ENCODE measurements at places on chromosomes 3 and 15.
A peak's percentile ranks its signal among the peaks of the same experiment; 100 is the strongest.

- DNase-seq = no peak
These were observed 11.6 kb upstream of the ACAN start for GRCh38 chr15:88791637-88792036.

GRCh38 chr15:35546511-35547381 lies 781 bp upstream of the DPH6 start:
- no peak for DNase-seq

GRCh38 chr3:128879991-128880390 lies 571 bp downstream of the ACAD9 start:
- no peak for DNase-seq

GRCh38 chr3:49668861-49669260 lies 5.3 kb upstream of the APEH start:
- no peak for DNase-seq

- DNase-seq = no peak
These were observed 3.0 kb downstream of the BBX start for GRCh38 chr3:107525644-107526305.

GRCh38 chr3:148493631-148494030 lies 204.1 kb upstream of the AGTR1 start:
- DNase-seq = no peak

GRCh38 chr3:174776123-174776522 lies 83.0 kb upstream of the NAALADL2 start:
- DNase-seq = no peak

DNA sequence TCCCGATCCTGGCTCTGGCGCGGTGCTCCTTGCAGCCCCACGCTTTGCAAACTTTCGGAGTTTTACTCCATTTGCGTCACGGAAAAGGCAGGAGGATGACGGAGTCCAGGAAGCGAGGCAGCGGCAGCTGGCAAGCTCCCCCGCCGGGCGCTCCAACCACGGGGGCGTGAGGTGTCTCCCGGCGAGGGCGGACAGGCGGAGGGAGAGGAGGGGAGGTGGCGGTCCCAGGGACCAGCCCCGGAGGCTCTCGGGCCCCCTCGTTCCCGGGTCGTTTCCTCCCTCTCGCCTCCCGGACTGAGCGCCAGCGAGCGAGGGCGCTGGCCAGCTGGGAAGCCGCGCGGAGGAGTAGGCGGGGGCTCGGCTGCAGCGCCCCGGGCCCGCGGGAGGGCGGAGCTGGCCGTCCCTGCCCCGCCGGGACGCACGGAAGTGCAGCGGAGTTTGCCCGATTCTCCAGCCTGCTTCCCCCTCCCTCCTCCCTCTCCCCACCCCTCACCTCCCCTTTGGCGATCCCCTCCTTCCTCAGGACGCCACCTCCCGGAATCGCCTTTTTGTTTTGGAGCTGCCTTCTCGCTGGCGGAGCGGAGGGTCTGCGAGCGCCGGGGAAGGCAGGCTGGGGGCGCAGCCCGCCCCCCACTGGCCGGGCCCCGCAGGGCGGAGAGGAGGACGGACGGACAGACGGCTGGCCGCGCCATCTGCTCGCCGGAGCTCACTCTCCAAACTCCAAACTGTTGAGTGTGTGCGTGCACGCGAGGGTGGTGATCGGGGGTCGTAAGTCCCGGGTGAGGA lies at the start of gene SNX33:
Gene SNX33, plus strand, starts transcription at position 543 of the 786 bp plus-strand sequence. CDS start 1,191 bp downstream, outside the sequence.
- peak; percentile 17 for DNase-seq

DNA sequence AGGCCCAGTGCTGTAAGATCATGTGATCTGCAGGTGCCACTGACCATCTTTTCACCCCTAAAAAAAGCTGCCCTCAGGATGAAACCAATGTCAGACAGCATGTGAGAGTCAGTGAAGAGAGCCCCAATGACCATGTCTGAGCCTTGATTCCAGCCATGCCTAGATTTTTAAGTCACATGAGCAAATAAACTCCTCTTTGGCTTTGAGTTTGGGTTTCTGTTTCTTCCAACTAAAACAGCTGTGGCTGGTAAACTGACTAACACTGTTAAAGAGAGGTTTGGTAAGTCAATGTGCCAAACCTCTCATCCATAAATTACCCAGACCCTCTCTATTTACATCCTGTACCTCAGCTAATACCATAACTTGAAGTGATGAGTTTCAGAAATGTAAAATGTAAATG lies 8.3 kb downstream of the MYO5A start:
- no peak for DNase-seq

- no peak for DNase-seq
These were observed 12.8 kb downstream of the HRG start for GRCh38 chr3:186678604-186679003.

- no peak for DNase-seq
These were observed 423.4 kb upstream of the UBE2E2 start for GRCh38 chr3:22779737-22780136.

- DNase-seq = no peak
These were observed 210.5 kb downstream of the DOCK3 start for GRCh38 chr3:50885070-50885850.

DNA sequence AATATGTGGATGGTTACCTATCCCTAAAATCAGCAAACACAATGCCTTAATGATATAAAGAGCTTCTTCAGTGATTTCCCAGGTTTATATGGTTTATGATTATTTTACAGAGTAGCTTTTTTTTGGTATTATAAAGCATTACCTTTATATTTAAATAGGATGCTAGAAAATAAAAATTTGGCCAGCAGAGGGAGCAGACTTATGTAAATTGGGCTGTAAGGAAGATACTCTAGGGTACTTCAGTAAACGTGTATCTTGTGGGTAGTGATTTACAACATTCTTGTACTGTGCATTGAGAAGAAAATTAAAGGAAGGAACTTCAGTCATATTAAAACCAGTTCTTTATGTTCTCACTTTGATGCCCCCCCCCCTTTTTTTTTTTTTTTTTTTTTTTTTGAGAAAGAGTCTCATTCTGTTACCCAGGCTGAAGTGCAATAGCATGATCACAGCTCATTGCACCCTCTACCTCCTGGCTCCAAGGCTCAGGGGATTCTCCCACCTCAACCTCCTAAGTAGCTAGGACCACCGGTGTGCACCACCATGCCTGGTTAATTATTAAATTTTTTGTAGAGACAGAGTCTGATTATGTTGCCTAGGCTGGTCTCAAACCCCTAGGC lies 167.9 kb downstream of the BBX start:
- DNase-seq = no peak

DNA sequence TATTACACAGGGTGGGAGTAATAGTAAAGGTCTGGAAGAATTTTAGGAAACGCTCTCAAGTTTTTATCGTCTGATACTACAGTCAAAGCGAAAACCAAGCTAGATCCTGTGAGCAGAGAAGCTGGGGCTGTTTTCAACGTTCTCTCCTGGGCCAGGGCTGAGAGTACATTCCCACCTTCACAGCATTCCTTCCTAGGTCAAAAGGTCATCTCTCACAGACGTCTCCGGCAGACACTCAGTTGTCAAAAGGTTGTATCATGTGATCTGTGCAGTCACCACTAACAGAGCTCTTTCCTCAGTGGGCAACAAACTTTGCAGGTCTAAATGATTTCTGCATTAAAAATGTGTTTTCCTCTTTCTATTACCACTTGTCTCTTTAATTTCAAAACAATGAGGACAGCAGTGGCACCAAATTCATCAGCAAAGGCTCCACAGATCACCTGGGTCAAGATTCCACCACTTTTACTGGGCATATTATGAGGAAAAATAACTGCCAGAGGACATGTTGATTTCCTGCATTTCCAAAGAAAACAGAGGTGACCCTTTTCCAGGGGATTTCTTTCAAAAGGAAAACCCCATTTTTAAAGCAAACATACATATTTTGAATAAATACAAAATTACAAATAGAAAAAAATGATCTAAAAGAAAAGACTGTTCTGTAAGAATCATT lies 41.9 kb downstream of the MEIS2 start:
- DNase-seq = no peak

GRCh38 chr15:34786206-34786605 lies 9.1 kb downstream of the ACTC1 start:
- no peak for DNase-seq

DNA sequence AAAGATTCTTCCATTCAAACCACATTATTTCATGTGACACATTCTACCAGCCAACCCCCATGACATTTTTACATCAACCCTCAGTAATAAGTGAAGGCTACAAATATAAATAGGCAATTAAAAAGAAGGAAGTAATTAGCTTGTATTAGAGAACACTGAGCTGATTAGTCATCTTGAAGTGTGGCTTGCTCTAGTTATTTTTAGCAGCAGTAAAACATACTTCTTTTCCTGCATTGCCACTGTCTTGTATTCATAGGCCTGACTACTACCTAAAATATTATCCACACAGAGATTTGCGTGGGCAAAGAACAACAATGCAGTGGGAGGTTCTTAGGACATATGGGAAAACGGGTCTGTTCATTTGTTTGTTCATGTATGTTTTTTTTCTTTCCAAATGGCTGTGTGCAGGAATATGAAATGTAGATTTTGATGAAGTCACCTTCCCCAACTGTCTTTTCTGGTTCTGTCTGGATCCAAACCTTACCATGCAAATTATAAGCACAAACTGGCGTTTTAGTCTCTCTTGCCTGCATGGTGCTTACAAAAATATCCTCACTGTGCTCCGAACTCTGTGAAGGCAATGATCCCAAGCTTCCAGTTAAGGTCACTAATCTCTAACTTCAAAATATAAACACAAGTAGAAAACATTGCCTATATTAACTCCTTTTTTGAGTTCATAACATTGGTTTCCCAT lies 31.5 kb upstream of the TM4SF4 start:
- DNase-seq = no peak

- DNase-seq = no peak
These were observed 989.9 kb downstream of the ROBO2 start for GRCh38 chr3:78029775-78030174.

All from activated naive CD4-positive, alpha-beta T cell (primary cell).